ENCODE measurements at places on chromosomes 1 and 21.

DNA sequence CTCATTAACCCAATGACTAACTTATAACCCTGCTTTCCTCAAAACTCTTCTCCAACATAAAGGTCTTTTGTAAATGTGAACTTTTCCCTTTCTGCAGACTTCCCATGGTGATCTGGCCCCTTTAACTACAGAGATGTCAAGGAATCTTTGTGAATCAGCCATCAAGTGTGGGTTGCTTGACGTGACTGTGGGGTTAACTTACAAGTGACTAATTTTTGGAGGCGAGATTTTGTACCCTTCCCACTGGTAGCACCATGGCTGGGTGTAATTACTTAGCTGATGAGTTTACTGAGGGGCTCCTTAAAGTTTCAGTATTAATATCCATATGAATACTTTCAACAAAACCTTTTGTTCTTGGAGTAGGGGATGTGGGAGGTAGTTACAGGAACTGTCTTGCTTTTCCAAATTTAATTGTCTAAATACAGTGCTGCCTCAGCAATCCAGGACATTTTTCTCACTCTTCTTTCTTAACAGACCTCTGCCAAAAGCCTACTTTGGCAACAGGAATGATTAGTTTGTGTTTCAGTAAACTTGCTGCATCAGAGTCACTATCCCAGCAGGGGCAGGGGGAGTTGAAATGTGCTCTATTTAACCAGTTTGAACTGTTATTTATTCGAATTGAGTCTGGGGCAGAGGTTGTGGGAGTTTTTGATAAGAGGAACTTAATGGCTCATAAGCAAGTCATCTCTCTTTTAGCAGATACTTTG is 217.3 kb upstream of the FGGY start:
- no peak for DNase-seq

DNA sequence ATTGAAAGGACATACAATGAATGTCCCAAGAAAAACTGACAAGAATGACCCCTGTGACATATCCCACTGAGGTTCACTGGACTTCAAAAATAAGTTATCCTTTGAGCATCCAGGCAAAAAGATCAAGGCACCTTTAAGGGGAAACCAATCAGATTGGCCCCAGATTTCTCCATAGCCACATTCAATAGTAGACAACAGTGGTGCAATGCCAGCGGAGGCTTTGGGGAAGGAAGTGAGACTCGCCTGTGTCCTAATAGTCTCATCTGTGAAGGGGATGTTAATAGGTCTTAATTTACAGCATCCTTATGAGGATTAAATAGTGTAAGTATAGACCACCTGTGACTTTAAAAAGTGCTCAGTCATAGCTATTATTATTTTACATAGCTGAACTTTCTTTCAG is 21.5 kb downstream of the RPL5 start:
- DNase-seq: no peak

GRCh38 chr1:77415579-77415978 is 133.8 kb downstream of the AK5 start:
- DNase-seq: no peak

- no peak for DNase-seq
Observed at GRCh38 chr1:51519865-51520699, 1.0 kb upstream of the EPS15 start.

- no peak for DNase-seq
Observed at GRCh38 chr1:200379432-200379757, 30.4 kb downstream of the ZNF281 start.

DNA sequence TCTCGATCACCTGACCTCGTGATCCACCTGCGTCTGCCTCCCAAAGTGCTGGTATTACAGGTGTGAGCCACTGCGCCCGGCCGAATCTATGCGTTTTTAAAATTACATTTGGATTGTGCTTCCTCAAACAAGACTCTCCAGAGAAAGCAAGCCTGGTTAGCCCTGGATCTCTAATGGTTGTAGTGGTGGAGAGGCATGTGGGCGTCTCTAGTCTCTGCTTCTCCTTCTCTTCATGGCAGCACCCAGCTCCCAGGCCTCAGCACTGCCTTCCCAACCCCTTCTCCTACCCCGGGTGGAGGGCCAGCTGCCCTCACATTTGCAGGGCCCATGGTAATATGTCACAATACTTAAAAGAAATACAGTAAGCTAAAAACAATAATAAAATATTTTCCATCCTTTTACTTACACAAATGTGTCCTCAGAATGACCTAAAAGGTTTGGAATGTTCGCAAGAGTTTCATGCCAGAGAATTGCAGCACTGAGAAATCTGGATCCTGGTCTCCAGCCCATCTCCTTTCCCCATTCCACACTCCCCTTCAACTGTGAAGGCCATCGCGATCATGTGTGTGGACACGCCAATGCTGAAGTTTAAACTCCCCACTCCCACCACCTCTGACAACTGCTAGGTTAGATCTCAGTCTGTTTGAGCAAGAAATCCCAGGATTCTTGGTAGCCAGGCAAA is 7.0 kb downstream of the OR14I1 start:
- no peak for DNase-seq

- DNase-seq: no peak
Observed at GRCh38 chr1:227785094-227785804, 30.2 kb upstream of the PRSS38 start.

DNA sequence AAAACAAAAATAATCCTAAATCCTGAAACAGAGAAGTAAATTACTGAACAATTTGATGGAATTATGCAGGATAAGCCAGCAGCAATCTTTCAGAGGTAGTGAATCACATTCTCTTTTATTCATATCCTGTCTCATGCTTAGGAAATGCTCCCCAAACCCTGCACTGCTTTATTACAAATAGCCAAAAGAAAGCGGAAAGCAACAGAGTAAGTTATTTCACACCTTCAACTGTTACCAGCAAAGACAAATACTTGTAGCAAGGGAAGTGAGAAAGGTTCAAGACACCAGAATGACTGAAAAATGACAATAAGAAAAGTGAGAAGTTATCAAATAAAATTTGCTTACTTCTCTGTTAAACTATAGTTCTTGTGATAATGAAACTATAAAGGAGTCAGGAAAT is 6.2 kb downstream of the ZRANB2 start:
- no peak for DNase-seq

DNA sequence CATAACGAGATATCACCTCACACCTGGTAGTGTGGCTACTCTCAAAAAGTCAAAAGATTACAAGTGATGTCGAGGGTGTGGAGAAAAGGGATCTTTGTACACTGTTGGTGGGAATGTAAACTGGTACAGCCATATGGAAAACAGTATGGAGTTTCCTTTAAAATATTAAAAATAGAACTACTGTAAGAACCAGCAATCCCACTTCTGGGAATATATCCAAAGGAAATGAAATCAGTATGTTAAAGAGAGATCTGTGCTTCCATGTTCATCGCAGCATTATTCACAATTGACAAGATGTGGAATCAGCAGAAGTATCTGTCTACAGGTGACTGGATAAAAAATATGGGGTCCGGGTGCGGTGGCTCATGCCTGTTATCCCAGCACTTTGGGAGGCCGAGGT is 7.6 kb upstream of the PIK3C2B start:
- DNase-seq: no peak

DNA sequence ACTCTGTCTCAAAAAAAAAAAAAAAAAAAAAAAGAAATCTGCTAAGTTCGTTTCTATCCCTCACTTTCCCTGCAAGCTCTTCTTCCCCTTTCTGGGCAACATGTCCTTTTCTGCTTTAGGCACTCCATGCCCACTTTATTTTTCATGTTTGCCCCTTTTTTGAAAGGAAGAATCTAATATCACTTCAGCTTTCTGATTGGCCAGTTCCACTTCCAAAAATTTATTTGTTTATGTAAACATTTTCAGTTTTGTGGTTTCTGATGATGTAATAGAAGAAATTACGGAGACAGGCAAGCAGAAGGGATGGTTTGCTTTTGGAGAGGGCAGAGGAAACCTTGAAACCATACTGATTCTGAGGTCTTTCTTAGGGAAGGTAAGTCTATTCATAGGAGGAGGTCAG is 15.1 kb downstream of the IFNAR1 start:
- no peak for DNase-seq

DNA sequence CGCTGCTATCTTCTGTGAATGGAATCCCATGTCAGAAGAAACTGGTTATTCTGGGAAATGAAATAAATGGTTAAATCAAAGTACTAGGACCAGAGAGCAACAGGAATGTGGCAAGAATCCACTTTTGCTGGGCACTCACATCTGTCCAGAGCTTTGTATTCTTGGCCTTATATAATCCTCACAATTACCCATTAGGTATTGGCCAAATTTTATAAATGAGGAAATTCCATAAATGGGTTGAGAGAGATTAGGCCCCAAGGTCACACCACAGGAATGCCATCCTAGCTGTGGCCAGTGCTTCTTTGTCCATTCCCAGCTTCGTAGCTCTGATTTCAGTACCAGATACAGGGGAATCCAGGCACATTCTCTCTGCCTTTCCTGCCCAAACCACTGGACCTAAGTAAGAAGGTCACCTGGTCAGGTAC is 76.1 kb upstream of the HOOK1 start:
- no peak for DNase-seq

DNA sequence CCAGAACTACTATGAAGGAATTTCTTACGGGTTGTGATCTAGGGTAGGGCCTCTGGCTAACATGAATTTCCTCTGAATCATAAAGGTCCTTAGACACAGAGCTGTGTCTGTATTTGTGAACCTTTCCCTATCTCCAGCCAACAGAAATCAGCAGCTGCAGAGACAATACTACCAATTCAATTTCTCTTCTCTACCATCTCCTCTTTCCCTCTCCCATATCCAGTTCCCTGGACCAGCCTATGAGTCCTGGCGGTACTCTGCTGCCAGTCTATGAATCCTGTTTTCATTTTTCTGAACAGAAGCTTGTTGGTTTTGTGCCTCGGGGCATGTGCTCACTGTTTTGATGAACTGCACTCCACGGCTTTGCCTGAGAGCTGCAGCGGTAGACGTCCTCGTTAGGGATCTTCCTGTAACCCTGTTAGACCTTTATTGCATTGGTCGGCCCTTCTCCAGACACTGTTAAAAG is 458.0 kb upstream of the VAMP3 start:
- DNase-seq: no peak

- DNase-seq: no peak
Observed at GRCh38 chr21:35386491-35387079, 337.5 kb upstream of the RUNX1 start.

- DNase-seq: no peak
Observed at GRCh38 chr1:30140566-30140965, 582.8 kb downstream of the MATN1 start.

DNA sequence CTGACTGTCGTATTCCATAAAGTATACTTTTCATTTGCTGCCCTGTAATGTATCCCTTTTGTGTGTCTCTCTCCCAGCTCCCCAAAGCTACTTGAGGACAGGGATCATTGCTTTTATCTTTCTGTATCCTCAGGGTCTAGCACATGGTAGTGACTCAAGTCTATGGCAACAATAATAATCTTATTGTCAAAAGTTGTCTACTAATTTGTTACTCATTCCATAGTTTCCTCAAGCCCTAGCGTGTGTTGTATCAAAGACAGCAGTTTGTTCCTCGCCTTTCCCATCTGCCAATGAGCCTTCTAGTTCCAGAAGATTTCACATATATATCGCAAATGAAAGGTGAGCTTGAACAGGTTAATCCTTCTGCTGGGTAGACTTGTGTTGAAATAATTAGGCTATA is 9.8 kb upstream of the SLC30A1 start:
- no peak for DNase-seq

DNA sequence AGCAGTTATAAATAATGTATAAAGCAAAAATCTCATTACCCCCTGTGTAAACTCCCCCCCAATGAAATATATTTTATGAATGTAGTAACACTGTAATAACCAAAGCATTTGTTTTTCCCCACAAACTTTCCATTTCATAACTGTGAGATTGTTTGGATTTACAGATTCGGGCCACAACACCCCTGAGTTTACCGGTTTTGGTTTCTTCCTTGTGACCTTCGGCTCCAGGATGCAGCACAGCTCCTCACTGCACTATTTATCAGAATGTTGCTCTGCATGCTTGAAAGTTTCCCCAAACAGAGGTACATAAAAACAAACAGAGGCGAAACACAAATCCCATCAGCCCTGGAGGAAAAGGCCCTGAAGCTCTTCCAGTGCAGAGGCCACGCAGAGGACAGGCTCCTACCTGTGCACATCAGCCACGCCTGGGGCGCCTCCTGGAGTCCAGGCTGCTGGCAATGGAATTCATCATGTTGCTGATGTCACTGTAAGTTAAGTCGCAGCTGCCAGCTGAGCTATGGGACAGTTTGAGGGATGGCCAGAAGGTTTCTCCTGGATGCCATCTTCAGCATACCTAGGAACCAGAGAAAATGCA is 122.0 kb downstream of the LMO4 start:
- DNase-seq: no peak

DNA sequence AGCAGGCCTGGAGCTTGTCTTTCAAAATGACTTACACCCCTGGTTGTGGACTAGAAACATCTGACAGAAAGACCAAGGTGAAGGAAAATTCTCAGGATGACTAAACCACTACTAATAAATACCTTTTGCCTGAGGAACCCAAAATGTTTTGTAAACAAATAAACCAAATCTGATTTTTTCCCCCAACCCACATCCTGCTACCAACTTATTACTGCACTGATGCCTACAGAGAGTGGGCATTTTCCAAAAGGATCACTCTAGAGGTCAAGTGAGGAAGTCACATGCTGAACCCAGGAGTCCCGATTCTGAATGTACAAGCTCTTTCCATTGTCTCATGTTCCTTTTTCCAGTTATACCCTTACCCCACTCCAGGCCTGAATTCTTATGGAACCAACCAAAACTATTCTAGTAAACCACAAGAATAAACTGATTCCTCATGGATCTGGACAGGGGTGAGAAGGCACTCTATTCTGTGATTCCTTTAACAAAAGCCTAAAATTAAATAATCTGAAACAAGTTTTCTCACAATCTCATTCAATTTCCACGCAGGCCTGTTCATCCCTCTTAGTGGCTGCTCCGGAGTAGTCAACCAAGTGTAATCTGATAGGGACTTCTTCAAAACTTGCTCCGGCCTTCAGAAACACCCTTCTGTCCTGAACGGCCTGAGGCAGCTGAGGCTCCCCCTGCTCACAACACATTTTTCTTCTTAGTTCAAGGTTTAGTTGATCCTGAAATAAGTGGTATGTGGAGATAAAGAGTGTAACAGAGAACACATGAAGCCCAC is 1.4 kb downstream of the PI4KB start:
- no peak for DNase-seq

- no peak for DNase-seq
Observed at GRCh38 chr1:54825696-54826095, 24.6 kb upstream of the TTC22 start.

GRCh38 chr1:240293706-240294105 is 202.0 kb downstream of the FMN2 start:
- no peak for DNase-seq

GRCh38 chr1:27346357-27346756 is 4.5 kb downstream of the SYTL1 start:
- no peak for DNase-seq

GRCh38 chr1:15850471-15851001 is 3.0 kb downstream of the SPEN start:
- DNase-seq: no peak
